ENCODE measurements at places on chromosomes 3 and 15. TPM values are rescaled to one million over a fixed set of nuclear protein-coding genes. Genes with fewer than 3 reads are reported as not detected.
A peak's percentile ranks its signal among the peaks of the same experiment; 100 is the strongest.

Gene FAM81A
- 0.32 TPM for total RNA-seq

DNA sequence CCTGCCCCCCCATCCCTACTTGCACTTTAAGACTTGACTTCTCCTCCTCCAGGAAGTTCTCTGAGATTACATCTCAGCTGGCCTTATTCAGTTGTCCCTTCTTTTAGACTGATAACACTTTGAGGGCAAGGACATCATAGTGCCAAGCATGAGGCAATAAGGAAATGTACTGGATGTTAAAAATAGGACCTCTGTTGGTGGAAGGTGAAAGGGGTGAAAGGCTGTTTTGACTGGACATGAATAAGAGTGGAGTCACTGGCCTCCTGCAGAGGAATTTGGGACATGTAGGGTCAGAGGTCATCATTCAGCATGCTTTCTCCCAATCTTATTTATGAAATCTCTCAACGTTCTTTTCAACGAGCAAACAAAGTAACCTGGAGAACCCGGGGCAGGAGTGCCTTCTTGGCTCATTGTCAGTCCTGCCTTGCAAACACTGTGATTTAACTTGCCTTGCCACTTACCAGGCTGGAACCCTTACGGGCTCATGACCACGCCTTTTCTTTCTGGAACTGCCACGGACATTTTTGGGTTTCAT, 38.6 kb downstream of the TRIM71 start:
- DNase-seq, result no peak

DNA sequence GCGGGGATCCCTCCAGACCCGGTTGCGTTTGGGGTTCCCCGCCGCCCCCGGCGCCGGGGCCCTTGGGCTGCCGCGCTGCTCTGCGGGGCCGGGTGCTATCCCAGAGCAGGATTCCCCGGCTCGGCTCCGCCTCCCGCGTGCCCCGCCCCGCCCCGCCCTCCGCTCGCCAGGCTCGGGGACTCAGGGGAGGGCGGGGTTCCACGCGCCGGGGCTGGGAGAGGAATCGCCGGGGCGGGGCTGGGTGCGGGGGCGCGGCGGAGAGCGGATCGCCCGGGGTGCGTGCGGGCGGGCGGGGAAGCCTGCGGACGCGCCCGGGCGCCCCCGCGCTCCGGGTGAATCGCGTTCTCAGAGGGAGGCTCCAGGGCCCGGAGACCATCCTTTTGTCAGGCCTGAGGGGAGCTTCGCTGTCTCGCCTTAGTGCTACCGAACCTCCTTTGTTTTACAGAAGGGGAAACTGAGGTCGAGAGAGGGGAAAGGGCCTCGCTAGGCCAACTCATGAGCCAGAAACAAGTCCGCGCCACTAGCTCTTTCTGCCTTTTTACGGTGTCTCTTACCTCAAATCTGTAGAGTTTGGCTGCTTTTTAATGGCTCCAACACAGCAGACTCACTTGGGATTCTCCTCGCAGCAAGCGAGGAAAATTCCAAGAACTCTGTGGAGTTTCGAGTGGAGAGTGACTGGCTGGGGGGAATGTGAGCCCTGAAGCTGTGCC, at the start of gene TMEM158:
Gene TMEM158 (minus strand): TSS at position 82 of the 710 bp plus-strand sequence. CDS start 260 bp downstream, outside the sequence.
- peak; percentile 92 for DNase-seq

DNA sequence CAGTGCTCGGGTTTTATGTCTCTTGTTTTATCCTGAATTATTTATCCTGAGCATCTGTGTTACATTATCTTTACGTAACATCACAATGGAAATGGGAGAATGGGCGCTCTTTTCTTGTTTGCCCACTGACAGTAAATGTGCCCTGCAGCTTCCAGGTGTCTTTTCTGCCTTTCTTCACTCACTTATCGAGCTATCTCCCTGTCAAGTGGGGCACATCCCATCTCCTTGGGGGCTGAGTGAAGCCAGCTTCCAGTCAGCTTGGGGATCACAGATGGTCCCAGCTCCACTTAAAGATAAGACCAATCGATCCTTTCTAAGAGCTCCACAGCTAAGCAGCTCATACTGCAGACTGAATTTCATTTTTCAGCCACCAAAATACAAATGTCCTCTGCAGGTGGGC, 125.8 kb downstream of the KBTBD8 start:
- no peak for DNase-seq

Gene ILDR1
- not detected for total RNA-seq

Gene TJP1
- 71.8 TPM for total RNA-seq

DNA sequence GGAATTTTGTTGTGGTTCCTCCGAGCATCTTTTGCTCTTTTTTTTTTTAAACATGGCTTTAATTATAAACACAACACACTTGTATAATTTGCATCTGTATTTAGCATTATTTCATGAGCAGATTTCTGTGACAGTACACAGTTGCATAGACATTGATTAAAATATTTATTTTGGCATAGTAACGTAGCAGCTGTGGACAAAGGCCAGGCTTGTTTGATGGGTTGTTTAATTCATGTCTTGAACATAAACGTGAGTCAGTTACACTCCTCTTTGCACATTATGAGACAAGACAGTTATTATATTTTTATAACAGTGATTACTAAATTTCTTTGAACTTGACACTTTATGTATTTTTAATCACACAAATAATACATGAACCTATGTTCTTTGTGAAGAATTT, 182.5 kb downstream of the CACNA2D3 start:
- DNase-seq, result no peak

Gene GOLGA6B
- not detected for total RNA-seq

- peak; percentile 75 for DNase-seq
Observed at GRCh38 chr3:45182915-45183871, 37.0 kb upstream of the CDCP1 start.

DNA sequence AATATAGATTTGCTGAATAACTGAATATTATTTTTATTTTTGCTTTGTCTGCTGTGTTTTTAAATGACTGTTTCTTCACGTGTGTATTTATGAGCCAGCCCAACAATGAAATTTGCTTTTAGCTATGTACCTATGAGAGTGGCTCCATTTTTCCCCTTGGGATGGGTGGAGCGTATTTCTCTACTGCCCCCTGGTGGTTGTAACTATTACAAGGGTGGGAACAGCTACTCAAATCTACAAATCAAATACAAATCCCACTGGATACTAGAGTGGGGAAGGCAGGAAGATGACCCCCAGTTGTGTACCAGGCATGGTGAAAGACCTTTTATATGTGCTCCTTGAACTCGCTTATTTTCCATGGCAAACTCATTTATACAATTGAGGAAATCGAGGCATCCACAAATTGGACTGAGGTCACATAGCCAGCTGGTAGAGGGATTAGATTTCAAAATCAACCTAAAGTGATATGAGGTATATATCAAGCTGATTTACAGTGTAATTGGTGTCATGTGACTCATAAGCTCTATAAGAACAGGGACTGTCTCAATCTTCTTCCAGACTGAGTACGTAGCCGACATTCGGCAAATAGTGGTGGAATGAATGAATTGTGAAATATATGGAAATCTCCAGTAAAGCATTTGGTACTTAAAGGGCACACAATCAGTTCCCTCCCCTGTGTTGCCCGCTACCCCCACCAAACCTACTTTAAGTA, 69.5 kb upstream of the VEPH1 start:
- DNase-seq, result peak; percentile 75

DNA sequence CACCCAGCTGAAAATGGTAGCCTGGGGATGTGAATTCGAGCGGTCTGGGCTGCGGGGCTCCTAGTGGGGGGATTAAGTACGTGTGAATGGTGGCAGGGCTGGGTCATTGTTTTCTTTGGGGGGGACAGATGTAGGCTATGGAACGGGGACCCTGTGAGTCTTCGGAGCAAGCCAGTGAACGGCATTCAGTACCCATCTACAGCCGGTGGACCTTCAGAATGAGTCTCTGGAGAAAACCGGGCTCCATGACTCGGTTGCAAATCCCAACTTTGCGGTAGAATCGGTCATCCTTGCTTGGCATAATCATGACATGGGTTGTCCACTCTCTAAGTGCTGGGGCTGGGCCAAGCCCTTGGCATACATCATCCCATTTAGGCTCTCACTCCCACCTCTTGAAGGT, 7.2 kb upstream of the EOMES start:
- DNase-seq, result no peak

DNA sequence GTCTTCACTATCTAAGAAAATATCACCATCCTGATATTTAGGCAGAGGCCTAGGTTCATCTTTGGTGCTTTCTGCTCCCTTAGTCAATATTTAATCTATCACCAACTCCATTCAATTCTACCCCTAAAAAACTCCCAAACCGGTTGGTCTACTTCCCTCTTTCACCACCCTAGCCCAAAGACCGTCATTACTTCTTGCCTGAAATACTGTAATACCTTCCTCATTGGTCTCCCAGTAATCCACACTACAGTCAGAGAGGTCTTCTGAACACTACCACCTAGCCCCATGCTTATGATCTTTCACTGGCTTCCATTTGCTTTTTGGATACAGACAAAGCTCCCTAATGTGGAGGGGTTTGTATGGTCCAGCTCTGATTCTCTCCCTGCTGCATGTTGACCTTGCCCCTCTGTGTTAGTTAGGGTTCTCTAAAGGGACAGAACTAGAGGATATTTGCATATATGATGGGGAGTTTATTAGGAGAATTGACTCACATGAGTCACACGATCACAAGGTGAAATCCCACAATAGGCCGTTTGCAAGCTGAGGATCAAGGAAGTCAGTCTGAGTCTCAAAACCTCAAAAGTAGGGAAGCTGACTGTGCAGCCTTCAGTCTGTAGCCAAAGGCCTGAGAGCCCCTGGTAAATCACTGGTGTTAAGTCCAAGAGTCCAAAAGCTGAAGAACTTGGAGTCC, 36.4 kb upstream of the ATP2C1 start:
- no peak for DNase-seq

- DNase-seq, result no peak
Observed at GRCh38 chr3:104669083-104669482, 697.6 kb upstream of the ALCAM start.

- DNase-seq, result peak; percentile 81
Observed at GRCh38 chr15:59180945-59181600, 25.6 kb upstream of the LDHAL6B start.

DNA sequence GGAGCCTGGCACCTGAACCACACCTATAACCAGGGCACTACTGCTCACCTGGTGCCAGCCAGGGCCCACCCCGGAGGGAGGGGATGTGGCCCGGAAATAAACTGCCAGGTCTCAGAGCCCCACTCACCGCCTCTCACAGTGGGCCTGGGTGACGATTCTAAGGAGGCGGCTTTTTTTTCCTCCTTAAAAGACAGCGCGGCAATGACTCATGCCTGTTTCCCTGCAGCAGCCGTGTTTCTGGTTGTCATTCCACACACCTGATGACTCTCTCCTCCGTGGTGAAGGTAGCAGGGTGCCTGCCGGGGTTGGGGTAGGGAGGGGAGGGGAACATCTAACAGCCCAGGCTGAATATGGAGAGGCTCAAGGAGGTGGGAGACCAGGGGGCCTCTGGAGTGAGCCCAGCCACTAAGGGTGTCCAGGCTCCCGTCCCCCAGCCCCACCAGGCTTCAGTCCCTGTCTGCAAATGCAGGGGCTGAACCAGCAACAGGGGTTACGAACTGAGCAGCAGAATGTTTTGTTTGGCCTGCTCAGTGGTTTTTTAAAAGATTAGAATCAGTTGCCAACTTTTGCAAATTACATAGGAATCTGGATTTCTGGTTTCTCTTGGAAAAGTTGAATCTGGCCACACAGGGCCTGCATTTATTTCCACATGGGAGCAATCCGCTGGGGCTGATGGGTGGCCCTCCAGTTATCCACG, 127.3 kb upstream of the LINGO1 start:
- peak; percentile 18 for DNase-seq

Gene RLBP1
- total RNA-seq, result not detected

- no peak for DNase-seq
Observed at GRCh38 chr15:88949734-88950400, 36.7 kb upstream of the MFGE8 start.

Gene CHAC1
- 74.4 TPM for total RNA-seq

- DNase-seq, result no peak
Observed at GRCh38 chr15:100254691-100255090, 87.1 kb downstream of the ADAMTS17 start.
